A549 treated with dexamethasone at 1 μM for 4 hours (cell line): ENCODE measurements at places on chromosomes 5 and 9. TPM values are rescaled to one million over a fixed set of nuclear protein-coding genes. Genes with fewer than 3 reads are reported as not detected.

Gene C5orf52
- total RNA-seq: not detected in 5 replicates

Gene STK32A
- 0.18 to 0.30 TPM (median 0.25 TPM) in 5 replicates for total RNA-seq

Gene SURF2
- total RNA-seq: 40.8 to 52.9 TPM (median 47.3 TPM) in 5 replicates

Gene KCNIP1
- total RNA-seq: not detected in 5 replicates

Gene SV2C
- total RNA-seq: 0.01 TPM in 1 of 5 replicates, not detected in the others
